ENCODE measurements at places on chromosomes 11 and 22.

GRCh38 chr11:93133488-93134109 is 64.2 kb downstream of the SLC36A4 start:
- DNase-seq, result no peak

GRCh38 chr11:72950685-72951084 is 136.5 kb downstream of the ATG16L2 start:
- no peak for DNase-seq

DNA sequence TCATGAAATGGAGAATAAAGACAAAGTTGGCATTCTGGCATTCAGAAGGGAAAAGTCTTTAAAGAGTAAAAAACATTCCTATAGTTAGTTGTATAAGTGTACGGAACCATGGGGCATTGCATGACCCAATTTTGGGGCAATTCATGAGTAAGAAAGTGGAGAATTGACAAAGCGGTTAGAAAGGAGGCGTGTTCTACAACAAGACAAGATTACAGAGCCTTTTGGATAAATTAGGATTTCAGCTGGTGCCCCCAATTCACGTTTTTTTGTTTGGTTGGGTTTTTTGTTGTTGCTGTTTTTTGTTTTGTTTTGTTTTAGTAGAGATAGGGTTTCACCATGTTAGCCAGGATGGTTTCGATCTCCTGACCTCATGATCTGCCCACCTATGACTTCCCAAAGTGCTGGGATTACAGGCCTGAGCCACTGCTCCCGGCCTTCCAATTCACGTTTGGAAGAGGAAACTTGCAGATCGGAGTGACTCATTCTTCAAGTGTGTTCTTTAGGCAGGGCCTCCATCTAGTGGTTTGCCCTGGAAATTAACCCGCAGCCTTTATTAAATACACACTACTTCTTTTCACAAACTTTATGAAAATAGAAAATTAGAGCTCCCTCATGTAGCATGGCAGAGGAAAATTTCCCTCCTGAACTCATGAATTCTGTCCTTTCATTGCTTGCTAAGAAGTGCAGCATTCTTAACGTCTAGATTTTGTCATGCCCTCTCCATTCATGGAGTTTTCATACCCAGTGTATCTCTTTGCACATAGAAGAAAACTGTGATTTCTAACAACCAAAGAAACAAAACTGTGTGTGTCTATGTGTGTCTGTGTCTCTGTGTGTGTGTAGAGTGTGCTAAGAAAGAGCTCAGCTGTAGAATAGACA is 118.1 kb downstream of the BBOX1 start:
- peak; percentile 69 for DNase-seq

DNA sequence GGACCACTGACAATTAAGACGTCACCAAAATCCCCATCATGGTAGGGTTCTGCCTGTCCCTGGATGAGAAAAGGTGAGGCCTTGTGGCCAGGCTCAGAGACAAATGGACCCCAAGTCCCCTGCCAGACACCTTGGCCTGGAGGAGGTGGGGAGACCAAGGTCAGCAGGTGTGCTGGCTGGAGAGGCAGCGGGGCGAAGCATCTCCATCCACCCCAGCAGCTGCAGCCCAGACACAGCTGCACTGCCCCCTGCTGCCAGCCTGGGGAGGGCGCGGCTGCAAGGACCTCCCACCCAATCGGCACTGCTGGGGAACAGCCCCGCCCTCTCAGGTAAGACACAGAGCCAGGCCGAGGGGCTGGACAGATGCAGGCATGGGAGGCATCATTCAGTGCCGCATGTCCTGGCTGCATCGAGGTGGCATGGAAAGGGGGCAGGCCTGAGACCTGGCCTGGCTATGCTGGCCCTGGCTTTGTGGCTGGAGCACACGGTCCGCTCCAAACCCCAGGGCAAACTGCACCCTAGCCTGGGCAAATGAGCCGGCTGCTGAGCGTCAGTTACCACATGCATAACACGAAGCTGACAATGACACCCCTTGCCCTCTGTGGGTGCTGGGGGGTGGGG is 12.2 kb upstream of the MFNG start:
- peak; percentile 78 for DNase-seq

- DNase-seq, result no peak
Observed at GRCh38 chr11:122661182-122661945, 5.8 kb downstream of the UBASH3B start.

- DNase-seq, result no peak
Observed at GRCh38 chr11:15288863-15289262, 174.1 kb downstream of the INSC start.

- peak; percentile 80 for DNase-seq
Observed at GRCh38 chr11:67371189-67371910, 2.0 kb downstream of the CLCF1 start.

DNA sequence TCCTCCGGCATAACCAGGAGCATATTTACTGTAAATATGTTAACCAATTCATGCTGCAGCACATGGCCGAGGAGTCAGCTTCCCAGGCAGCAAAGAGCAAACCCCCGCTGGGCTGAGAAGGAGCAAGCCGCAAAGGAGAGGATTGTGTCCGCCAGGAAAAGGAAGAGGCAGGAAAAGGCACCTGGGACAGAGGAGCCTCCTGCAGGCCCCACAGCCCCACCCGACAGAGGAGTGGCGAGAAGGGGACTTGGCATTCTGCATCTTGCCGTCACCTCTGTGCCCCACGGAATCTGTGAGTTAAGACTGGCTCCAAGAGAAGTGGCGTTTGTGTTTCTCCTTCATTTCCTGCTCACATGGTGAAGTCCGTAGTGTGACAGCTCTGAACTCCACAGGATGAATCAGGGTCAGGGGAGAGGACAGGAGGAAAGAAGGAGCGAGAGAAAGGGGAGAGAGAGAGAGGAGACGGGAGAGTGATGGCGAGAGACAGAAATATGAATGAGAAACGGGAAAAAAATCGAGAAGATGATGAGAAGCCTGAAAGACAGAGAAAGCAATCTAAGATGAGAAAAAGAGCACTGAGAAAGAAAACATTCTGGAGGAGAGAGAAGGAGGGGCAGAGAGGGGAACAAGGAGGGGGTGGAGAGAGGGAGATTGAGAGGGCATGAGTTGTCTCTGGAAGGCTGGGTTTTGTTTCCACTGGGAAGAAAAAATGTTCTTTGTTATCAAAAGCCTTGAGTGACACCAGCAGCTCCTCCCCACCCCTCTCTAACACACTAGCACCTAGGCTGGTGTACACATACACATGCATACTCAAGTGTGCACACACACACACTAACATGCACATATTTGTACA is 489.6 kb downstream of the MN1 start:
- DNase-seq, result no peak

DNA sequence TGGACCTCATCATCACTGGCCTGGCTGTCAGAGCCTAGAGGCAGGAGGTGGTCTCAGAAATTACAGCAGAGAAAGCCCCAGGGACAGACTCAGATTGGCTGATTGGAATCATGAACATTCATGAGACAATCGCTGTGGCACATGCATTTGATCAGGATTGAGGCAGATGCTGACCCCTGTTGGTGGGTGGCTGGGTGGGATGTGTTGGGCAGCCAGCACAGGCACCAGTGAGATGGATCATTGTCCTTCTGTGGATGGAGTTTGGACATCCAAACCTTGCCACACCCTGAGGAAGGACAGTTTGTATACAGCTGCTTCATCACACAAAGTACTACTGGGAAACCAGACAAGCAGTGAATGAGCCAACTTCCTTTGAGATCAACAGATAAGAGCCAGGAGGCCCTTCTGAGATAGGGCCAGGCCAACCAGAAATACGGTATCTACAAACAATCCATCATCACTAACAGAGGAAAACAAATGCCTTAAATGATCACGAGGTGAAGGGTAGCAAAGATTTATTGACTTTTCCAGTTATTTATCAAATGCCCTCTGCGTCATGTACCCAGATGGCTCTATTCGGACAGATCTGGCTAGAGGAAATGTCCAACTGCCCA is 17.3 kb downstream of the COMMD9 start:
- peak; percentile 63 for DNase-seq

- no peak for DNase-seq
Observed at GRCh38 chr22:28231441-28231840, 312.4 kb upstream of the PITPNB start.

- DNase-seq, result peak; percentile 38
Observed at GRCh38 chr11:79404325-79404724, 36.5 kb downstream of the TENM4 start.

DNA sequence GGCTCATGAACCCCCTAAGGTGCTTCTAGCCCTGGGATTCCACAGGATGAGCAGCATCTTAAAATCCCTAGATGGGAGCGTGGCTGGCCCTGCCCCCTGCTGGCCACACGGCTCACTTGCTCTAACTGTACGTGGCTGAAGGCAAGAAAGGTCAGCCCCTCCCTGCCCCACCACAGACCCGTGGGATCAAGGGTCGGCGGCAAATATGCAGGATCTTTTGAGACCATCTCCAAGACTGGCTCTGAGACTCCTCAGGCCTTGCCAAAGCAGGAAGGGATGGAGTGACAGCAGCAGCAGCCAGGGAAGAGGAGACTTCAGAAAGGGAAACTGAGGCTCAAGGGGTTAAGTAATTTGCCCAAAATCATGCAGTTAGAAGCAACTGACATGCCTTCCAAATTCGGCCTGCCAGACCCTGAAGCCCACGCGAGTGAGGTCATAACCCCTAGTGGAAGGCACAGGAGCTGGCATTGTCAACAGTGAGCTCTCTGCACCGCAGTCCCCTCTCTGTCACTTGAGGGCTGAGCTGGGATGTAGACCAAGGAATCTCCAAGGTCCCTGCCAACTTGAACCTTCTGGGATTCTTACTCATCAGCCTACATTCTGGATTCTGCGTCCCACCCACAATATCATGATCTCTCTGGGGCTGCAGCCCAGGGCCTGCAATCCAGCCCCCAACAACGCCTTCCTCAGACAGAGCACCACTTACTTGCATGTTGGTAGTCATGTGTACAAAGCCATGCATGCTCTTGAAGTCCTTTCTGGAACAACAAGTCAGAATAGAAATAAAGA is 31.4 kb downstream of the CREB3L1 start:
- DNase-seq, result peak; percentile 84

GRCh38 chr11:133924661-133925060 is 32.1 kb downstream of the IGSF9B start:
- no peak for DNase-seq

GRCh38 chr11:130452940-130453339 is 4.5 kb downstream of the ADAMTS15 start:
- no peak for DNase-seq

- no peak for DNase-seq
Observed at GRCh38 chr11:114956566-114956965, 278.2 kb downstream of the NXPE2 start.

DNA sequence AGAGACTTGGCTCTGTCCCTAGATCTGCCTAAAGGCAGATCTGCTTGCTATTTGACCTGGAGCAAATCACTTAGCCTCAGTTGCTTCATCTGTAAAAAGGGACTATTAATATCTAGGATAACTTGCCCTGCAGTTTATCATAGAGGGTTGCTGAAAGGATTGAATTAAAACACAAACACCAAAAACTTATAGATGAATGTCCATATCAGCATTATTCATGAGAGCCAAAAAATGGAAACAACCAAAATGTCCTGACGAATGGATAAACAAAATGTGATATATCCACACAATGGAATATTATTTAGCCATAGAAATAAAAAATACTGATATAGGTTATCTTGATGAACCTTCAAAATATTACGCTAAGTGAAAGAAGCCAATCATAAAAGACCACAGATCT is 67.2 kb downstream of the USP35 start:
- DNase-seq, result no peak

DNA sequence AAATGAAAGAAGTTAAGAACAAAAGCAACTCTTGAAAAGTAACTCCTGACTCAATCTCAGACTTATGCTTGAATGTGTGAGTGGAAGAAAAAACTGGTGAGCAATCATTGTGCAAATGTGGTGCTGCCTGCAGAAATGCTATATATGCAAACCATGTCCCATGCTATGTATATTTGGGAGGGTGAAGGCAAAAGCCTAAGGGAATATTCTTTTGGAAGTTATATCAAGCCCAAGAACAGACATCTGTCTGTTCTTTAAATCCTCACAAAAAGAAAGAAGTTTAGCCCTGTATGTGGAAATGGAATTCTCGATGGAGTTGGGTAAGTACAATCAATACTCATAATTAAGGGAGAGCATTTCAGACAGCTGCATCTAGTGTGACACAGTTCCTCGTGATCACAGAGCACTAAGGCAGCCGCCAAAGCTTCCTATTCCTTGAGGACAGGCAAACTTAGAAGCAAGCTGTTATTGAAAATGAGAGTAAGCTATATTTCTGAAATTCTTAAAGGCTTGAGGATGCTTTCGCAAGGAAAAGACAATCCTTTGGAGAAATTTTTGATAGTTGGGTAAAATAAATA is 406.5 kb upstream of the CHORDC1 start:
- no peak for DNase-seq

DNA sequence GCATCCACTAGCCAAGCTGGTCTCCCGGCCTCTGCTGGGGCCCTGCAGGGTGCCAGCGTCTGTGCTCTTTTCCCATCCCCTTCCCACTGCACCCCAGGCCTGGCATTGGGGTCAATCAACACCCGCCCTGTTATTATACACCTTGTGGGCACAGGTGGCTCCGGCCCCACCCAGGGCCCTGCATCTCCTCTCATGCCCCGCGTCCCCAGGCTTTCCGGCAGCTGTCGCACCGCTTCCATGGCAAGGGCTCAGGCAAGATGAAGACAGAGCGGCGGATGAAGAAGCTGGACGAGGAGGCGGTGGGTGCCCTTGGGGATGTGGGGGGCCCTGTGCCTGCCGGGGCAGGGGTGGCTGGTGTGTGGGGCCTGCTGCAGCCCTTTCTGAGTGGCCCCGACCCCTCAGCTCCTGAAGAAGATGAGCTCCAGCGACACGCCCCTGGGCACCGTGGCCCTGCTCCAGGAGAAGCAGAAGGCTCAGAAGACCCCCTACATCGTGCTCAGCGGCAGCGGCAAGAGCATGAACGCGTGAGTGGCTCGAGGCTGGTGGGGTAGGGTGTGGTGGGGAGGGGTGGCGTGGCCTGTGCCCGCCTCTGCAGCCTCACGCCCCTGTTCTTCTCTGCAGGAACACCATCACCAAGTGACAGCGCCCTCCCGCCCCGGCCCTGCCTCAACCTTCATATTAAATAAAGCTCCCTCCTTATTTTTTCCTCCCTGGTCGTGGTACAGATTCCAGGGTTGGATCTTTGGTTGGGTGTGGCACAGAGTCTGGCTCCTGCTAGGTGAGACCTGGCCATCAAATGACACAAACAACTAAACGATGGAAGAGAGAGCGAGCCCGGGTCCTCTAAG is 17.1 kb downstream of the SART1 start:
- no peak for DNase-seq

GRCh38 chr11:103794262-103794661 is 242.2 kb upstream of the DDI1 start:
- peak; percentile 1 for DNase-seq

DNA sequence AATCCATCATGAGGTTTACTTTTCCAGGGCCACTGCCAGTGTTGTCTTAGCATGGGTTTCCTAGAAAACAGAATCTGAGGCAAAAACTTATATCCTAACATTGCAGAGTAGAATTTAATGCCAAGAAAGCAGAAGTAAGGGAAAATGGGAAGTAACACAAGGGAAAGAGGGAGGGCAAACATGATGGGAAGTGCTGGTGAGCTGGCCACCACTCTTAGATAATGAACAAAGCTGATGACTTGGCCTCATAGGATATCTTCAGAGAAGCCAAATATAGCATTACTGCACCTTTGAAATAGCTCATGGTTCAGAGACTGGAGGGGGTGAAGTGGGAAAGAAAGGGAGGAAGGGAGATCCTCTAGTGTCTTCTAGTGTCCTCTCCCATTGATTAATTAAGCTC is 24.8 kb upstream of the CALCB start:
- DNase-seq, result no peak

GRCh38 chr11:14248580-14248981 is 110.4 kb downstream of the RRAS2 start:
- peak; percentile 12 for DNase-seq

- peak; percentile 60 for DNase-seq
Observed at GRCh38 chr11:47523490-47524225, 29.3 kb downstream of the CELF1 start.

- no peak for DNase-seq
Observed at GRCh38 chr11:69705351-69705811, 1.6 kb upstream of the FGF19 start.
